ENCODE measurements at places on chromosomes 4 and X.

- no peak for DNase-seq
Observed at GRCh38 chrX:15856222-15856587, 1.6 kb upstream of the AP1S2 start.

DNA sequence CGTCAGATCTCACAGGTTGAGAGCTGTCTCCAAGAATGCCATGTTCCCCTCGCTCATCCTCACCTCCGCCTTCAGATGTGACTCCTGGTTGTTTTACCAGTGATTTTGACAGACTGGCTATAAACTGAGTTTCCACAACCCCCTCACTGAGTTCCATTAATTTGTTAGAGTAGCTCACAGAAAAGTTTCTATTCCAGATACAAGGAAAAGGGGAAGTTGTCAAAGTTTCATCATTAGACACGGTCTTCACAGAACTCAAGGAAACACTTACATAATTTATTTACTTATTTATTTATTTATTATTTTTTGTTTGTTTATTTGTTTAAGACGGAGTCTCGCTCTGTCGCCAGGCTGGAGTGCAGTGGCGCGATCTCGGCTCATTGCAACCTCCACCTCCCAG lies 55.7 kb upstream of the IQSEC2 start:
- DNase-seq, result no peak

DNA sequence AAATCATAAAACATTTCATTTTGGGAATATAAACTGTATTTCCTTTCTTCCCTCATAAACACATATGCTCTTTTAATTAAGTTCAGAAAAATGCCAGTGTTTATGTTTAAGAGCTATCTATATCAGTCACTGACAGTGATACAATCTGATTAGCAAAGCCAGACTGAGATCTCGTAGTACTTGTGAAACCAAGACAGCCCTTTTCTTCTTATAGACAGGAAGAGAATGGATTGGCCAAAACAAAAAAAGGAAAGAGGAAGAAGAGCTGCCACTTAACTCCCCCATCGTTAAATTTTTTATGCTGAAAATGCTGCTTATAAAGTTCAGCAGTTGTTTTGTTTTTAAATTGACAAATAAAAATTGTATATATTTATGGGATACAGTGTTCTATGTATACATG lies 87.4 kb downstream of the PLAC1 start:
- DNase-seq, result no peak

DNA sequence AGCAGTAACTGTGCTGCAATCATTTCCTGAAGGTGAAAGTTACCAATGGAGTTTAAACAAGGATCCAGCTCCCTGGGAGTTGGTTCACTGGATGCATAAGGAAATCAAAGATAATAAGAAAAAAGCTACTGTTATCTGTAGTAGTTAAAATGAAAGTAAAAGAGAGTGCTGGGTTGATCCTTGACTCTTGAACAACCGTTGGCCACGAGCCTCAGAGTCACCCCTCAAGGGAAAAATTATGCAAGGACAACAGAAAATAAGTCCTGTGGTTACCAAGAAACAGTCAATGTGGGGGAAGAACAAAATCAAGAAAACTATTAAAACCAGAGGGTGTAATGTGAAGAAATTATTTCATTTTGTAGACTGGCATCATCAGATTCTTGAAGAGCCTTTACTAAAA lies 49.7 kb upstream of the DDIT4L start:
- no peak for DNase-seq

- DNase-seq, result no peak
Observed at GRCh38 chr4:176789955-176790354, 2.8 kb downstream of the VEGFC start.

DNA sequence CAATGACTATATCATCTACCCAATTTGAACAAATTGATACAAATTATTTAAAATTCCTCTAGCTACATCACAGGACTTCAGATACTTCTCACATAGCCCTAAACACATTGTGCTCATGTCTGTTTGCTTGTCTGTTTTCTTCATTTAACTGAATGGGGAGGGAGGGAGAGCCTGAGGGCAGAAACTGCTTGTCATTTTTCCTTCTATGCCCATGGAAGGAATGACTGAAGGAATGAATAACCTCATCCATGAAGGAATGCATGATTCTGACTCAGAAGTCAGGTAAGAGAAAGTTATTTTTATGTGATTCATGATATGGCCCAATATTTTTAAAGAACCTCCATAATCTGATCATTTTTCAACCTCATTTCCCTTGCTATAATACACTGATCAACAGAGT lies 418.0 kb upstream of the PITX2 start:
- DNase-seq, result no peak

- DNase-seq, result no peak
Observed at GRCh38 chr4:120037411-120037810, 29.2 kb downstream of the MAD2L1 start.

DNA sequence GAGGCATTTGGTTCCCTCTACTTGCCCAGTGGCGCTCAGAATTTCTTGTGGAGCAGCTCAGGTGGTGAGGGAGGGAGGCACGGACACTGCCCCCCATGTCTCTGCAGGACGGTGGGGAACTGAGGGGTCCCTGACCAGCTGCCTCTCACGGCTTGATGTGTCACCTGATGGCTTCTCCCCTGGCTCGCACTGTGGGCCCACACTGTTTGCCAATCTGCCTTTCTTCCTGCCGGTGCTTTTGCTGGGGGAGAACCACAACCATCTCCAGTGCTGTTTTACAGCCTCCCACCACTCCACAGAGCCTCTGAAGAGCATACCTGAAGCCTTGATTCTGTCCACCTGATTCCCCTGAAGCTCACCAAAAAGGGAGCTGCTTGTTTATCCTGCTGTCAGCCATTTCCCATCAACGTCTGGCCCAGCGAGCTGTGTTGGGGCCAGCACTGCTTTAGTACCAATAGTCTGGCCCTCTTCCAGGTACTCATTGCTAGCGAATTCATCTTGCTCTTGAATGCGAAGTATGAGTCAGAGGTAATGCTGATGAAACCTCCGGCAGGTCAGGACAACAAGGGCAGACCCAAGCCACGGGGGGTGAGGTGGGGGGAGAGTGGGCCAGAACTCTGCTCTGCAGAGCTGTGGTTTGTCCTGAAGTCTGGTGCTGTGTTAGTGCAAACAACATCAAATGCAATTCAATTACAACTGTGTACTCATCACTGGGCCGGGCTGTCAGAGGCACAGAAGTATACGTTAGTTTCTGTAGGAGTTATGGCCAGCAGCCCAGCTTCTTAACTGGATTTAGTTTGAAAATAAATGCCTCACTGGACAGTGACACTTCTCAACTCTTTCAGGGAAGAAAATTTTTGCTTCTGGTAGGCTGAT lies 208.3 kb upstream of the JADE1 start:
- DNase-seq, result no peak

DNA sequence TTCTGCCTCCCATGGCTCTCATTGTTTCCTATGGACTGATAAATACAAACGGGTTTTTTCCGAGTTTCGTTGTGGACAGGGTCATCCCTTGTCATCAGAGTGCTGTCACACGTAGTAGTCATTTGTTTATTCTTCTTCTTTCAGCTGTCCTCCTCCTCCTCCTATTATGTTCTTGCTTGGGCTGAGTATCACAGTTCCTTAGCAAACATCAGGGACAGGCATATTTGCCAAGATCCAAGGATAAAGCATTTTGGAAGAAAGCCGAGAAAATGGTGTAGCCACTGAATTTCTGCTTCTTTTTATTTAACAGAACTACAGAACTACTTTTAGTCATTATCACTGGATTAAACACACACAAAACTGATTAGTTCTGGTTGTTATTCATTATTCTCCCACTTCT lies 167.9 kb downstream of the MAML3 start:
- no peak for DNase-seq

DNA sequence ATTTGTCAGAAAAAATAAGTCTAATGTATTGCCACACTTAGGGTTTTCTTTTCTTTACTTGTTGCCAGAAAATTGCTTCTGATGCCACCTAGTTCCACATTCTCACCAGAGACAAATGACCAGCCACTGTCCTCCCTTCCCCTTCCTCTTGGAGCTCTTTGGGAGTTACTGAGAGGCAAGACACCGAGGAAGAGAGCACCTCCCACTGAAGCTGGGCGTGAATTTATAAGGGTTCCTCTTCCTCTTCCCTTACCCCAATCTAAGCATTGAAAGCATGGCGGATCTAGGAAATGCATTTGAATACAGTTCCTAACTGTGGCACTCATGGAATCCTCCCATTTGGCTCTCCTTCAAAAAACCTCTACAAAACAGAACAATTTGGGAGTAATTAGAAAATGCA lies 30.0 kb downstream of the ANXA3 start:
- no peak for DNase-seq

DNA sequence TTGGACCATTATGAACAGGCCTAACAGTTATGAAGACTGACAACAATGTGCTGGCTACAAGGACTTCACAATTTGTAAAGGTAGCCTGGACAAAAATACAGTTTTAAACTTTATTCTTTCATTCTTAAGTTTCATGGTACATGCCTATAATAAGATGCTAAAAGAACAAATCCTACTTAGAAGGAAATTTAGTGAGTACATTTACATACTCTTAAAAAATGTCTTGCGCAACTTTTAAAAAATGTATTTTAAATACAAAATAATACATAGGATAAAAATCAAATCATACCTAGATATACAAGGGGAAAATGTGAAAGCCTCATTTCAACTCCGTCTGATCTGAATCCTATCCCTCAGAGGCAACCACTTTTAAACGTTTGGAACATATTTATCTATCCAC lies 200.7 kb upstream of the SPIN4 start:
- no peak for DNase-seq

GRCh38 chr4:174835536-174835935 lies 6.5 kb upstream of the GLRA3 start:
- DNase-seq, result no peak

GRCh38 chrX:21955403-21956189 lies 15.1 kb downstream of the SMS start:
- no peak for DNase-seq

DNA sequence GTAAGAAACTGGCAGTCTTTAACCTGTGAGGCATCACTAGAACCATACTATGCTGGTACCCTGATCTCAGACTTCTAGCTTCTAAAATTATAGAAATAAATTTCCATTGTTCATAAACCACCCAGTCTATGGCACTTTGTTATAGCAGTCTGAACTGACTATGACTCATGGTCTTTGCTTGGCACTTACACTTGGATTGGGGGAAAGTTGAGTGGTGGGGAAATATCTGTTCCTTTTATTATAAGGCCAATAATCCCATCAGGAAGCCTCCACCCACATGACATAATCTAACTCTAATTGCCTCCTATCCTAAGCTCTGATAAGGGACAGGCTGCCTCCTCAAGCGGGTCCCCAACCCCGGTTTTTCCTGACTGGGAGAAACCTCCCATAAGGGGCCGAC lies 61.4 kb upstream of the PACRGL start:
- no peak for DNase-seq

- DNase-seq, result no peak
Observed at GRCh38 chr4:77800483-77801259, 18.5 kb downstream of the CNOT6L start.

GRCh38 chr4:47410271-47410670 lies 53.2 kb downstream of the COMMD8 start:
- no peak for DNase-seq

DNA sequence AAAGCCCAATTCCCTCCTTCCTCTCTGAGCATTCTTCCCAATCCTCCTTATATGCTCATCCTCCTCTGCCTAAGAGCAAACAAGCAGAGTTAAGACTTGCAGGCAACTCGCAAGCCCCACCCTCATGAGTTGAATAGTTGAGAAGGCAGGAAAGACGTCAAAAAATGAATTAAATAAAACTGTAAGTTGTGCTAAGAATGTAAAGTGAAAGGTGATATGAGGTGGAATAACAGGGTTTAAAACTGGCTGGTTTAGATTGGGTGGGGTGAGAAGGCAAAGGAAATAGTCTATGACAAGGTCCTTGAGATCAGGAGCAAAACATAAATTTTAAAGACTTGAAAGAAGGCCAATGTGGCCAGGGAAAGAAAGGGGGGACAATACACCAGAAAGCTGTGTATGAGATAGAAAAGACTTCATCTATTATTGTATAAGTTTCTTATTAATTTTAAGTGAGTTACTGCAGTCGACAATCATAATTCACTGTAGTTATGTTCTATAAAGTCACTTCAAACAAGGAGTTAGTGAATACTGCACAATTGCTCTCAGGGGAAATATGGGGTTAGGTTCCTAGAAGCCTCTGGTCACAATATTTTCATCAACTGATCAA lies 124.9 kb downstream of the RELL1 start:
- no peak for DNase-seq

DNA sequence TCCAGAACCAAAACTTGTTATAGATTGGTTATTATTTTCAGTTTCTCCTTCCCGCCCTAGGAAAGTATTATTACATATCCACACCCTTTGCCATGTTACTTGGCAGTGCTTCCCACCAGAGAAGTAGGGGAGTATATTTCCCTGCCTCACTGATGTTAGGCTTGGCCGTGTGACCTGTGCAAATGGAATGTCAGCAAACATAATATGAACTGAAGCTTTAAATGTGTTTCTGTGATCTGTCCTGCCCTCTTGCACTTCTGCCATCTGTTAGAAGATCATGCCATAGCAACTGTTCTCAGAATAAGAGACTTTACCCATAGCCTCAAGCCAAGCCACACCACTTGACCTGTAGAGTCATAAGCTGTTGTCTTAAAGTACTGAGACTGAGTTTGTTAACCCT lies 36.7 kb upstream of the NEUROG2 start:
- DNase-seq, result no peak

GRCh38 chr4:102501447-102501696 lies 213 bp downstream of the NFKB1 start:
- DNase-seq, result no peak

DNA sequence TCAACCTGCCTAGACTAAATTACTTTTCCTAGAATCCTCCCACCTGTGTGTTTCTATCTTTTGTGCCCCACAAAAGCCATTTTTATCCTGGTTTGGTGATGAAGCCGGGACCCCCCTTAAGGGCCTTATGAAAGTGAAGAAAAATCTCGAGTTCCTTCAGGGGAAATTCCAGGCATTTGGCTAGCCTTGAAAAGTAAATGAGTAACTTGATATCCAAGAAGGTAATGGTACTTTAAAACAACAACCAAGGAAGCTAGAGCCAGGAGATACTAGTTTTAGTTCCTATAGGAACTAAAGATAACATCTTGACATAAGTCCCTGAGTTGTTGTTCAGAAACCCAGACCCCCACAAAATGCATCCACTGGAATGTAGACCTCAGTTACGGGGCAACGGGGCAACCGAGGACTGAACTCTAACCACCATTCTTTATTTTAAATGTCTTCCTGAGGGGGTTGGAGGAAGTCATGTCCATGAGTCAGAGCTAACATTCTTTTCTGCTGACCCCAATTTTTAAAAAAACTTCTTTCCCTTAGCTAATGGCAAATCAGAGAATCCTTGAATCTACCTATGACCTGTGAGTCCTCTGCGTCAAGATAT lies 73.9 kb downstream of the VCX3A start:
- no peak for DNase-seq

- DNase-seq, result no peak
Observed at GRCh38 chrX:38151441-38151840, 69.2 kb downstream of the SRPX start.

DNA sequence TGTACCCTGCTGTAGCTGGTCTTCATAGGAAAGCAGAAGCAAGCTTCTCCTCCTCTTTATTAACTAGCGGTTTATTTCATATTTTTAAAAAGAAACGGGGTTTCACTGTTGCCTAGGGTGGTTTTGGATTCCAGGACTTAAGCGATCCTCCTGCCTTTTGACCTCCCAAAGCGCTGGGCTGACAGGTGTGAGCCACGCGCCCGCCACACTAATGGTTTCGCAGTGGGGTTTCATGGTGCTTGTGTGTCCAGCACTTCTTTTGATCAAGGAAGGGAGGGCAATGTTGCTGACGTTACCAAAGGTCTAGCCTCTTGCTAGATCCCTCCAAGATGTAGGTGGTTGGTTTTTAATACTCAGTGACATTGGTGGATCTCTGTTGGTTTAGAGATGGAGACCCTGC lies 1.4 kb downstream of the MAEA start:
- DNase-seq, result no peak

GRCh38 chr4:169330811-169331210 lies 60.1 kb upstream of the SH3RF1 start:
- no peak for DNase-seq

All from stimulated activated CD4-positive, alpha-beta T cell treated with anti-CD3 and anti-CD28 coated beads, TNF-alpha, amount 100 ng/mL, for 48 hours (primary cell).